ENCODE measurements at places on chromosomes 1 and 21.

DNA sequence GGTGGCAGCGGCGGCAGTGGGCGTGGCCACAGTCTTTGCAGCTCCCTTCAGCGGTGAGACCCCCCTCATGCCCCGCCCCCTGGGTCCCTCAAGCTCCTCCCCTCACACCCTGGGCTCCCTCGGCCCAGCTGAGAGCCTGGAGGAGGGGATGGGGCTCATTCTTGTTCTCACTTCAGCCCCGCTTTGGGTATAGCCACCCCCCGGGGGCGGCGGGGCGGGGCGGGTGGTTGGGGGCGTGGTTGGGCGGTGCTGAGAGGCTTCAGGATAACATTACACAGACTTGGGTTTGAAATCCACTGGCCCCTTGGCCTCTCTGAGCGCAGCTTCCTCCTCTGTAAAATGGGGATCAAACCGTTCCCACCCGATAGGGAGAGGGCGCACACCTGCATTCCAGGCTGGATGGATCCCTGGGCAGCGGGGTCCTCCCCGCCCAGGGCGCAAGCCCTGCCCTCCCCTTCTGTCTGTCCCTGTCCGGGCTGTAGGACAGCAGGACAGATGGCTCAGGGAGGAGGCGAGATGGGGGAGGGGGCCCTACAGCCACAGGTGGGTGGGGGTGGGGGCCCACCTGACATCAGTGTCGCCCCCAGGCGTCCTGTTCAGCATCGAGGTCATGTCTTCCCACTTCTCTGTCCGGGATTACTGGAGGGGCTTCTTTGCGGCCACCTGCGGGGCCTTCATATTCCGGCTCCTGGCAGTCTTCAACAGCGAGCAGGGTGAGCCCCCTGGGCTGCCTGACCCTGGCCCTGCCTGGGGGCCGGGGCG lies 5.1 kb downstream of the CLCNKA start:
- no peak for DNase-seq

DNA sequence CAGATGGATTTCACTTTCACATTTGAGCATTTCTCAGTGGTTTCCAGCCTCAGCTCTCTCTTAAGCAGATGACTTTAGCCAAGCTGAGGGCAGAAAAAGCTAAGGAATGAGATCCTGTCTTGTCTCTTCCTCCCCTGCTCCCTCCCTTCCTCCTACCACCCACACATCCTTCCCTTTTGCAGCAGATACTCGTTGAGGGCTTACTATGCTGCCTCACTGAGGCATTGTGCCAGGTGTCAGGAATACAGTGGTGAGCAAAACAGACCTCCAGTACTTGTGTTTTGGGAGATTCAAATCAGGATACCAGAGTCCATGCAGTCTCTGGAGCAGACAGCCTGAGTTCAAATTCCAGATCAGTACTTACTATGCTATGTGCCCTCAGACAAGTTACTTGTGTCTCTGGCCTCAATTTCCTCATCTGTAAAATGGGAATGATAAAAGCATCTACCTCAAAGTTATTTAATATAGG lies 43.2 kb downstream of the KIF26B start:
- no peak for DNase-seq

- DNase-seq = peak; percentile 20
Observed at GRCh38 chr1:100354971-100355394, 2.7 kb downstream of the CDC14A start.

GRCh38 chr1:203351037-203351625 lies at the start of gene FMOD:
Gene FMOD (minus strand): TSS chr1:203351122. CDS start chr1:203348270, 2,852 bp downstream.
- DNase-seq = no peak

DNA sequence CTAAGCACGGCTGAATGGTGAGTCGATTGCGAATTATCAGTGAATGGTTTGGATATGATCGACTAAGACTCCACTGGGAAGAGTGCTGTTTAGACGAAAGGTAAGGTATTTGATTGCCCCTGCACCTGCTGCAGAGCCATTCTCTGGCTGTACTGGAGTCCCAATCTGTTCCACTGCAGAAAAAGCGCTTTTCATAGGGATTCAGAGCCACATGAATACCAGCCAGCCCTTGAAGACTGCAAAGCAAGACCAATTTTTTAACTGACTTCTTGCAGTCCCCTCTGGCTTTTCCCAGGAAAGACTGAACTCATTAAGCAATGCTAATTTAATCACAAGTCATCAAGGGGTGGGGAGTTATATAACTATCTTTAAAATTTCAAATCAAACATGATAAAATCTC lies 1.3 kb downstream of the GREM2 start:
- DNase-seq = no peak

GRCh38 chr21:20591284-20591683 lies 406.9 kb upstream of the NCAM2 start:
- no peak for DNase-seq

GRCh38 chr1:63818567-63819325 lies 44.9 kb downstream of the ROR1 start:
- no peak for DNase-seq

- DNase-seq = no peak
Observed at GRCh38 chr1:210313046-210313595, 15.6 kb upstream of the HHAT start.

- DNase-seq = no peak
Observed at GRCh38 chr1:204180133-204180532, 14.0 kb upstream of the REN start.
